ENCODE measurements at places on chromosomes 7 and 10.
A peak's percentile ranks its signal among the peaks of the same experiment; 100 is the strongest.

- DNase-seq: peak; percentile 26
Observed at GRCh38 chr7:117873310-117874190, at the start of gene CTTNBP2. TSS of gene CTTNBP2 (minus strand) at chr7:117873441. CDS start at chr7:117873415, 26 bp downstream.

DNA sequence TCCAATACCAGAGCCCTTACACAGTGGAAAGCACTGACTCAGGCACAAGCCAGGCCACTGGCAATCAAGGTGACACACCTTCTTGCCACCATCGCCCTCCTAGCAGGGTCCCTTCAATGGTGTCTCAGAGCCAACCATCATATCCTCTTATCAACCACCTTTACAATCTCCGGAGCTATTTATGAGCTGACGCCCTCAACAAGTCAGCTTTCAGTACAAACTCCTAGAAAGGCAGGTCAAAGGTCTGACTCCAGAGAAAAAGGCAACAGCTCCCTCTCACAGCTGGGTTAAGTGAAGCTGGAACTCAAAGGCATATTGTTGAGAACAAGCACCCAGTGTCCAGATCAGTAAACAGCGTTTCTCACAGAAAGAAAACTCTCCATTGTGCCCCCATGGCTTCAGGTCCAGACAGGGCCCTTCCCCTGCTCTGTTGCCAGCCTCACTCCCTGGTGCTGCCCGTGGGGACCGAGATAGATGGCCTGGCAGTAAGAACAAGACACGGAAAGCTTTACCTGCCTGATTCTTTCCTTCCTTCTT is 2.4 kb downstream of the ZNF3 start:
- no peak for DNase-seq

GRCh38 chr7:158373476-158374133 is 214.0 kb downstream of the PTPRN2 start:
- DNase-seq: no peak

DNA sequence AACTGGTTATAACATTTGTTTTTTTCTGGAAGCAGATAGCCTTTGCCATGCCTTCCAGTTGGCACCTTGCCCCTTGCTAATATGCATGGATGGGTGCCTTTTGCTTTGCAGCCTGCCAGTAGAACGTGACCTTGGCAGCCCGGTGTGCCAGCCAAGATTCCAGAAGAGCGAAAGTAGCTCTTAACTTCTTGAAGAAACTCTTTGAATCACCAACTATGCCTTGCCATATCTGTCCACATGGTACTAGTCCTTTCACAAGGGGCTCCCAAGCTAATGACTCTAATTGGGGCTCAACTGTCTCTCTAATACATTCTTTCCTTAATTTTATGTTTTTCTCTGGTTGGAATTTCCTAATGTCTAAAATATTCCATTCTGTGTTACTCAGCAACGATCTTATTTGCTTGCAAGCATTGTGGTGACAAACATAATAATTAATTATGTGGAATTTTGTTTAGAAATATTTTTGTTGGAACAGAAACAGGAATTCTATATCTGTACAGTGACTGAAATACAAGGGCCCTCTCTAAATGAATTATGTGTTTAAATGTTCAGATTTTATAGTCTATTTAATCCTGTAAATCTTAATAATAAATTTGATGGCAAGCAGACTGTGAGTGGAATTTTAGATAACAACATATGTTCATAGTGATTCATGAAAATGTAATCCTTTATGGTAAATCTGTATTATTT is 45.8 kb downstream of the HDAC9 start:
- no peak for DNase-seq

GRCh38 chr10:64486149-64486548 is 964.9 kb downstream of the REEP3 start:
- DNase-seq: no peak

DNA sequence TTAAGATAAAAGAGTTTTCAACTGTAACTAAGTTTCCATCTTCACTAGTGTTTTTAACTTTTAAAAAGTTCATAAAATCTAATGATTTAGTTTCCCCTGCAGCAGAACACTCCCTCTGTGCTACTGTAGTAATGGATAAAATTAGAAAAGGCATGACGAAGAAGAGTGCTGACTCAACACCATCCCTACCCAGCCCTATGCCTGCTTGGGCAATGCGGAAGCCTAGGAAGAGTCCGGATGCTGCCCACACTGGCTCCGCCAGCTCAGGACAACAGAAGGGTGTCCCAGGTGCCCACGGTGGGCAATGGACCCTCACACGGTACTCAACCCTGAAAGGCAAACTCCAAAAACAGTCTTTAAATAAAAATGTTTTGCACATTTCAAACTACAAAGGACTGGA is 118.2 kb downstream of the LARP4B start:
- no peak for DNase-seq

- no peak for DNase-seq
Observed at GRCh38 chr7:1679326-1679965, 9.4 kb downstream of the ELFN1 start.

DNA sequence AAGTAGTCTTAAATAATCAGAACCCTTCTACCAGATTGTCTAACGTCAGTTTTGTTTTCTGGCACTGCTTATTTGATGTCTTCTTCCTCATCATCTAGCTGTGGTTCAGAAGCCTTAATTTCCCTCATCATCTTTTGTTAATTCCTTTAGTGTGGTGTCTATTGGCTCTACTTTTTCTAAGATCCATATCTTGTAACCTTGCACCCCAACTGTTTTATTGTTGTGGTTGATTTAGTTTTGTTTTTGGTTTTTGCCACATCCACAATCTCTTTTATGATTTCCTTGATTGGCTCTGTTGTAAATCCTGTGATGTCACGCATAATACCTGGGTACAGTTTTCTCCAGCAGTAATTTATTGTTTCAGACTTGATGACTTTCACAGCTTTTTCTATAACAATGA is 463.5 kb upstream of the TEX47 start:
- no peak for DNase-seq

- DNase-seq: no peak
Observed at GRCh38 chr10:15540727-15541126, 169.6 kb upstream of the FAM171A1 start.

- DNase-seq: no peak
Observed at GRCh38 chr10:12540341-12540781, 191.0 kb downstream of the CAMK1D start.

DNA sequence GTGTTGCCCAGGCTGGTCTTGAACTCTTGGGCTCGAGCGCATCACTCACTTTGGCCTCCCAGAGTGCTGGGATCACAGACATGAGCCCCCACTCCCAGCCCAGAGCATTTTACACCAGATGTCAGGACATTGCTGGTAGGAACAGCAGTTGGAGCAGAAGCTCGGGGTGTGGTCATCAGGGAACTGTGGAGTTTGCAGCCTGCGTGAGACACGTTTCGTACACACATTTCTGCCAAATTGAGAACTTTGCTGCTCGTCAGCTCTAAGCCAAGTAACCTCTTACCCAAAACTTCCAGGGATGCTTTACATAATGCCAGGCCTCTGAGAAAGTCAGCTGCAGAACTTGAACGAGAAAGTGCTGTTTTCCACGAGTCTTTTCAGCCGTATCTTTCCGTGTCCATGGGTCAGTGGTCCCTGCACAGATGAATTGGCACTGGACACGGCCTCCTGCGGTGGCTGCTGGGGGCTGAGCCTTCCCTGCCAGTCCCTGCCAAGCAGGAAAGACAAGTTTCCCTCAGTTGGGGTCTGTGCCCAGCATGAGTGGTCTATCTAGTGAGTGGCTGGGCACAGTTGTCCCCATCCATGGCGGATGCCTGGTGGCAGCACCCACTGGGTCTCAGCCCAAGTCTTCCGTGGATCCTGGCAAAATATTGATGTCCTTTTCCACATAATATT is 54.4 kb downstream of the DNAJB6 start:
- no peak for DNase-seq

DNA sequence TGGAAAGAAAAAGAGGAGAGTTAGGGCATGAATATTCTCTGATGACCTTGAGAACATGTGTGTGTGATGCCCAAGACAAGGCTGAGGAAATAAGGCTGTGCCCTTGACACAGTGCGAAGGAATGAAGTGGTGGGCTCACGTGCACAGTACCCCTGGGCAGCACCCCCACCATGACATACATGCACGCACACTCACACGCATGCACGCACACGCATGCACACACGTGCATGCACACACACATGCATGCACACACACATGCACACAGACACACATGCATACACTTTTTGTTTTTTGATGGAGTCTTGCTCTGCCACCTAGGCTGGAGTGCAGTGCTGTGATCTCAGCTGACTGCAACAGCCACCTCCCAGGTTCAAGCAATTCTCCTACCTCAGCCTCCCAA is 118.1 kb downstream of the GATA3 start:
- no peak for DNase-seq

DNA sequence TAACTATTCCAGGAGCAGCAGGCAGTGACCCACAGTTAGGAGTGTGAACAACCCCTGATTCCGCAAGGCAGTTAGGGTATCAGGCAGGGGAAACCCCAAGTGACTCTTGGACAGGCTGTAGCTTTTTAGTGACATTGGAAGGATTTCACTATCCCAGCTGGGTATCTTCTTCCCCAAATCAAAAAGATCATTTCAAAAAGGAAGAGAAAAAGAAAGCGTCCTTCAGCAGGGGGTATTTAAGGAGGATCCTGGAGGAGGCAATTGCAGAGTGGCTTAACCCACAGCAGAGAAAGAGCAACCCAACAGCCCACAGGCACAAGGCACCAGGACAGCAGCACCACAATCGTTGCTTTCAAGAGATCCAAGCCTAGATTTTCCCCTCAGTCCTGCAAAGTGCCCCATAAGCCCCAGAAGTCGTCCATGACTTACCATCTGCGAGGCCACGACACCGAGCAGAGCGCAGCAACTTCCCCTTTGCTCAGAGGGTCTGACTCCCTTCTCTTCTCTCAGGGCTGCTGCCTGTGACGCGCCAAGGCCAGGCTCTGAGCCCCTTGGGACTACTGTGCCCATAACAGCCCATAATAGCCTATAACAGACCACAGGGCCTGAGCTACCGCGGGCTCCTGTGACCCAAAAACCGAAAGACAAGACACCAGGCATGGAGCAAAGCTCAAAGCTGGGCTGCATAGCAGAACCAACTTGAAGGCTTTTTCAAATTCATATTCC is 19.8 kb downstream of the PIK3AP1 start:
- no peak for DNase-seq

GRCh38 chr7:4724648-4725013 is 42.5 kb downstream of the FOXK1 start:
- no peak for DNase-seq

DNA sequence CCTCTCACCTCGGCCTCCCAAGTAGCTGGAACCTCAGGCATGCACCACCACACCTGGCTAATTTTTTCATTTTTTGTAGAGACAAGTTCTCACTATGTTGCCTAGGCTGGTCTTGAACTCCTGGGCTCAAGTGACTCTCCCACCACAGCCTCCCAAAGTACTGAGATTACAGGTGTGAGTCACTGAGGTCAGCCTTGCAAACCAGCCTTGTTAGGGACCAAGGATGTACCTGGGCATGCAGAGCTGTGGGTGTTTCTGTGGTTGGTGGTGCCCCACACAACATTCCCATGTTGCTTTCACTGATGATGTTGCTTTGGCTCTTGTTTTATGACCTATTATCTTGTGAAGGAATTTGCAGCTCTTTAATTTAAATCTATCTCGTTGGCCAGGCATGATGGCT is 54.8 kb downstream of the OTUD1 start:
- DNase-seq: peak; percentile 34

- DNase-seq: no peak
Observed at GRCh38 chr10:6719561-6719960, 139.5 kb upstream of the PRKCQ start.

- DNase-seq: no peak
Observed at GRCh38 chr7:80224415-80224814, 89.8 kb downstream of the GNAI1 start.

DNA sequence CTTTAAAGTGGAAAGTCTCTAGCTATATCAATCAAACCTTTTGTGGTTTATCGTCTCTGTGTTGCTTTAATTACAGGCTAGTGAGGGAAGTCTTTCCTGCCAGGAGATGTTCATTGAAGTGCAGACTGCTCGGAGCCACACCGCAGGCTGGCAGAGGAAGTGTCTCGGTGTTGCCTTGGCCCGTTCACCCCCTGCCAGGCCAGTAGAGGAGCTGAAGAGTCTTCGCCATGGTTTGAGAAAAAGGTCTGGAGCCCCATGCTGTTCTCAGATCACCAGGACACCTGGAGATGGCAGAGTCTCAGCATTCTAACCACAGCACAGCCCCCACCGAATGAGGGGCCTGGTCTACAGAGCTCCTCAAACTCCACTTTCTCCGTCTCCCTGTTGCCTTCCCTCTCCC is 275.9 kb upstream of the PLPP4 start:
- DNase-seq: no peak

DNA sequence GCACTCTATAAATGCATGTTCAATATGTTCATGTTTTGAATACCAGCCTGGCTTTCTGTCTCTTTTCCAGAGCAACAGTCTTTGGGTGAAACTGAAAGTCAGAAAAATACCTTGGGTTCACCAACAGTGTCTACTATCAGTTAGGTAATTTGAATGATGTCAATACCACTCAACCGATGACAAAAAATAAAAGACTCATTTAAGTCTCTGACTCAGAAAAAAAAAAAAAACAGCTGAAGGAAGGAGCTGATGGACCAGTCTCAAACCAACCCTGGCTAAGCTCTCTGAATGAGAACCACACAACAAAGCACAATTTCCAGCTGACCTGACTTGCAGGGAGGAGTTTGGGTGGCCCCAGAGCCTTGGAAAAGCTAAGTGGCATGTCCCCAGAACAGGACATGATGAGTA is 42.5 kb downstream of the ABLIM1 start:
- DNase-seq: no peak

- DNase-seq: peak; percentile 53
Observed at GRCh38 chr10:78756604-78757343, 312.0 kb upstream of the ZMIZ1 start.

DNA sequence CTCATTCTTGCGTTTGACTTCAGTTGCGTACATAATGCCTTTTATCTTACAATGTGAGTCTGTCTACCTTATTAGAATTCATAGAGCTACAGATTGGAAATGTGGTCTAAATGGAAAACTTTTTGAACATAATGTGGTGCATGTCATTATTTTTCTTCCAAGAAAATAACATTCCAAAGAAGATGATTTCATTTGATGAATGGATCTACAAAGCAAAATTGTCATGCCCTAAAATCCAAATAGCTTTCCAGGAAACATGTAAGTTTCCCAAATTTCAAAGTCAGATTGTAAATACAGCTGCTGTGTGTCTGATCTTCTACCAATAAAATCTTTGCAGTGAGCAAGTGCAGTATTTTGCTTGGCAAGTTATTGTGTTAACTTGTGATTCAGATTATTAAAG is 101.8 kb upstream of the FZD8 start:
- DNase-seq: no peak

DNA sequence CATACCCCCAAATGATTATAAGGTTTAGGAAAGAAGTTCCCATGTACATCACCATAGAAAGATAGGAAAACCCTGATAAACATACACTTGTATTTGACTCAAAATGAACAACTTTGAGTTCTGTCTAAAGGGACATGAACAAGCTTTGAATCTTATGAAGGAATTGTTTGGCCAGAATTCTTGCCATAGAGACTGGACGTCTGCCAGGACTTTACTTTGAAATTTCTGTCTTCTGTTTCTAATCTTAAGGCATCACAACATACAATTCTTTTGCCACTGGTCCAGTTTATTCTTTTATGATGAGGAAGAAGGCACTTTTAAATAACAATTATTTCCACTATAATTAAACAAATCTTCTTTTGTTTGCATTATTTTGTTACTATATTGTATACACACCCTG is 26.2 kb upstream of the CYP26C1 start:
- no peak for DNase-seq

- no peak for DNase-seq
Observed at GRCh38 chr7:44911911-44912310, 26.6 kb upstream of the PURB start.

GRCh38 chr7:101538596-101539459 is 90.3 kb downstream of the MYL10 start:
- peak; percentile 77 for DNase-seq
